ENCODE measurements at places on chromosomes 2 and 18. TPM values are rescaled to one million over a fixed set of nuclear protein-coding genes. Genes with fewer than 3 reads are reported as not detected.
A peak's percentile ranks its signal among the peaks of the same experiment; 100 is the strongest.

DNA sequence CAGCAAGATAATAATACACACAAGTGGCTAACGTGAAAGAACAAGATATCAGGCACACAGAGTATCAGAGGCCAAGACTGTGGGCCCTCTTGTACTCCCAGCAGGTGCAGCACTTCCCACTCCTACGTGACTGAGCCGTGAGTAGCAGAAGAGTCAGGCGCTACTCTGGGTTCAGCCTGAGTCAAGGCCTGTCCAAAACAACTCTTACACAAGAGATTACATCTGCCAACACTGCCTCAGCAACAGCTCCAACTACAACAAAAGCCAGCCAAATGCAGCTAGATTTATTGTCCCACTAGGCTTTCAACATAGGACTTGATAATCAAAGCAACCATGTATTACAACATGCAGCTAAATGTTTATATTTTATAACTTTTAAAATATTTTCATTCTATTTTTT, 56.2 kb downstream of the ITSN2 start:
- H3K36me3 ChIP-seq: peaks cover 7% of the 10 kb centered on the region
- no peak overlapping the region for H3K4me3 ChIP-seq
- H3K27me3 ChIP-seq: no peaks in the 10 kb centered on the region
- no peak for DNase-seq
- peaks cover 12% of the 10 kb centered on the region for H3K4me1 ChIP-seq

The IL18R1 gene
- not detected for total RNA-seq

GRCh38 chr2:215784371-215784783, 229.0 kb downstream of the MREG start:
- peaks cover 16% of the 10 kb centered on the region for H3K4me1 ChIP-seq
- no peak for DNase-seq
- H3K27ac ChIP-seq: peak overlapping the region; percentile 88

- no peaks in the 10 kb centered on the region for H3K4me1 ChIP-seq
- H3K4me3 ChIP-seq: no peak overlapping the region
- no peak overlapping the region for H3K27ac ChIP-seq
- H3K36me3 ChIP-seq: peaks cover 4% of the 10 kb centered on the region
These were observed 152.3 kb downstream of the KCNE4 start for GRCh38 chr2:223203971-223204929.

The SLC9A4 gene
- not detected for total RNA-seq

DNA sequence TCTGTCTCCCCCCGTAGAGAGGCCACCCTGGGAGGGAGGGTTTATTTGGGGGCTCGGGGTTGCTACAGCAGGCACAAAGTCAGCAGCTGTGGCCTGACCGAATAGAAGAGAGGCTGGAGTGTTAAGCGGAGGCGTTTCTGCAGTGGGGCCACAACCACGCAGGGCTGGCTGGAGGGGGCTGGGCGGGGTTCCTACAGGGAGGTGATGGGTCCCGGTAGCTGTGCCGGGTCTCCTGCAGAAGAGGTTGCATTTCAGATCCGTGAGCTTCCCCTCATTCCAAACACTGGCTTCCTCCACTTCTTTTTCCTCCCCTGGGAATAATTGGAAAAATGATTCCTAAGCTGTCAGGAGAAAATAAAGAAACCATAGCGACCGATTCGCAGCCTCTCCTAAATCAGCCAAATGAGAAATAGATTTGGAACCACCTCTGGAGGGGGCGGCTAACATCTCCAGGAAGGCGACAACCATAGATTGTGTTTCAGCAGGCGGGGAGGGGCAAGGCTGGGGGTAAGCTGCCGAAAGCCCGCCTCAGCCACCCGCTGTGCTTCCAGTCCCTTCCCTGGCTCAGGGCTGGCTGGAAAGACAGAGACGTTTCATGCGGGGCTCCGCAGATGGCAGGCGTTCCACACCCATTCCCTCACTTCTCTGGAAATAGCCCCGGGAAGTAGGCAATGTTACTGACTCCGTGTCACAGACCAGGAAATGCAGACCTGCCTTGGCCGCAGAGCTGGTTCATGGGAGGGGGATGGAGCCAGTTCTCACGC, 85.6 kb upstream of the TAF1B start:
- peaks cover 44% of the 10 kb centered on the region for H3K4me1 ChIP-seq

GRCh38 chr2:46270384-46270783, 26.8 kb upstream of the EPAS1 start:
- DNase-seq: no peak
- H3K4me1 ChIP-seq: peaks cover under 1% of the 10 kb centered on the region
- no peaks in the 10 kb centered on the region for H3K27me3 ChIP-seq
- H3K36me3 ChIP-seq: no peaks in the 10 kb centered on the region
- no peak overlapping the region for H3K27ac ChIP-seq
- H3K4me3 ChIP-seq: no peak overlapping the region

- H3K36me3 ChIP-seq: peaks cover 6% of the 10 kb centered on the region
- H3K4me1 ChIP-seq: peaks cover 10% of the 10 kb centered on the region
These were observed 166.5 kb downstream of the SEPTIN10 start for GRCh38 chr2:109447251-109447661.

DNA sequence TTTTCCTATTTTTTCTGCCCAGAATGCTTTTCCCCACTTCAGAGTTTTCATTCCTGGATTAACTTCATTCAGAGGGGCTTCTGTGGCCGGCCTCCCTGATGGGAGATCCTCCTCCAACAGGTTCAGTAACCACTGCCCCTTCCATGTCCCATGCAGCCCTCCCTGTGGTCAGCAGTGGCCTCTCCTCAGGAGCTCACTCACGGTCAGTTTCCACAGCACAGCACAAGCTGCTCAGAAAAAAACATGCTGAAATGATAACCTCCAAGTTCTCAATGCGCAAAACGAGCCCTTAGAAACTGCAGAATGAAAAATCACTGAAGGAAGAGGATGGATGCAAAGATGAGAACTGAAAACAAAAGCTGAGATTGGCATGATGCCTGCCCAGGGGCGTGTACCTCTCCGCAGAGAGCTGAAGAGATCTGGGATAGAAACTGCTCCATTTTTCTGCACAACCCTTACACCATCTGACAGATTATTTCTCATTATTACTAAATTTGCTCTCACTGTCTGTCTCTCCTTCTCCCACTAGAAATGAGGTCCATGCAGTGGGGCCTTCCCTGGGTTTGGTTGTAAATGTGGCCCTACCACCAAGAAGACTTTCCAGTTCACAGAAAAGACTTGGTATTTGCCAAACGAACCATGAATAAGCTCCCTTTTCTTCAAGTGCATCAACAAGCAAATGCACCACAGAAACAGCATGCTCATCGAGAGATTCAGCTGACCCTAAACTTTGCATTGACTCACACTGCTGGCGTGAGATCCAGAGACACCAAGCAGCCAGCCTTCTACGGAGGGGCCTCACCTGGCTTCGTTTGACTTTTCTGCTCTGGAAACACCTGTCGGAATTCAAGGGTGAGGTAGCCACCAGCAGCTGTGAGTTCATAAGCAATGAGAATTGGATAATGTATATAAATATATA, 51.5 kb downstream of the TMEM18 start:
- H3K36me3 ChIP-seq: no peaks in the 10 kb centered on the region
- DNase-seq: no peak
- no peaks in the 10 kb centered on the region for H3K27me3 ChIP-seq
- peaks cover 22% of the 10 kb centered on the region for H3K4me1 ChIP-seq
- H3K4me3 ChIP-seq: no peak overlapping the region
- peak overlapping the region; percentile 44 for H3K27ac ChIP-seq

The WIPF1 gene
- total RNA-seq: 20.1 TPM

DNA sequence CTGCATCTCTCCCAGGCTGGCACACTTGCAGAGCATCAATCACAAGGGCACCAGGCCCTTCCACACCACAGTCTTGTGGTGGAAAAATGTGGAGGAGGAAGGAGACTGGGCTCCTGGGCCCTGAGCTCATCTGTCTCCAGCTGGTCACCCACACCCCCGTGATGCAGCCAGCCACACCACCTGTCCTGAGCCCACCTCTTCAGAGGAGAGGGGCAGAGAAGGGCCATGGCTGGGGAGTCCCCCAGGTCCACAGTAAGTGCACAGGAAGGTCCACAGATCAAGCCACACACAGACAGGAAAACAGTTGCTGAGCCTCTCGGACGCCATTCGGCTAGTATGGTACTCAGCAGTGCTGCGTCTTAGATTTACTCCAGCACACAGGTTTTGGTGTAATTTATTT, 203.5 kb upstream of the SALL3 start:
- no peak overlapping the region for H3K4me3 ChIP-seq
- H3K36me3 ChIP-seq: no peaks in the 10 kb centered on the region
- no peak overlapping the region for H3K27ac ChIP-seq
- H3K27me3 ChIP-seq: no peaks in the 10 kb centered on the region
- no peak for DNase-seq

Measured in neural crest cell (in vitro differentiated cells).